Stimulated activated CD4-positive, alpha-beta T cell treated with anti-CD3 and anti-CD28 coated beads, Interleukin-1b, Interleukin-23, amount 100 ng/mL, for 4 hours (primary cell): ENCODE measurements at places on chromosomes 16 and 17.

GRCh38 chr17:2815781-2816185 lies 19.5 kb downstream of the RAP1GAP2 start:
- no peak for DNase-seq

DNA sequence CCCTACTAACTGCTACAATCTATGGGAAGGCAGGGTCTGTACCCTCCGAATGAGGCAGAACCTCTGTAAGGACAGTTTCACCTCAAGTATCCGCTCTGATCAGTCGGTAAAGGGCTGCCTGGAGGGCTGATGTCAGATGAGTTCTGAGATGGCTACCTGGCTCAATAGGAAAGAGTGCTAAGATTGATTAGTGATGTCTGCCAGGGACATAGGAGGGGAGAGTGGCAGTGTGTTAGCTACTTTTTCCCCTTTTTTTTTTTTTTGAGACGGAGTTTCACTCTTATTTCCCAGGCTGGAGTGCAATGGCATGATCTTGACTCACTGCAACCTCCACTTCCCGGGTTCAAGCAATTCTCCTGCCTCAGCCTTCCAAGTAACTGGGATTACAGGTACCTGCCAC lies 39.1 kb upstream of the CDC42EP4 start:
- DNase-seq = no peak

GRCh38 chr16:85027958-85028684 lies 526 bp downstream of the KIAA0513 start:
- no peak for DNase-seq

DNA sequence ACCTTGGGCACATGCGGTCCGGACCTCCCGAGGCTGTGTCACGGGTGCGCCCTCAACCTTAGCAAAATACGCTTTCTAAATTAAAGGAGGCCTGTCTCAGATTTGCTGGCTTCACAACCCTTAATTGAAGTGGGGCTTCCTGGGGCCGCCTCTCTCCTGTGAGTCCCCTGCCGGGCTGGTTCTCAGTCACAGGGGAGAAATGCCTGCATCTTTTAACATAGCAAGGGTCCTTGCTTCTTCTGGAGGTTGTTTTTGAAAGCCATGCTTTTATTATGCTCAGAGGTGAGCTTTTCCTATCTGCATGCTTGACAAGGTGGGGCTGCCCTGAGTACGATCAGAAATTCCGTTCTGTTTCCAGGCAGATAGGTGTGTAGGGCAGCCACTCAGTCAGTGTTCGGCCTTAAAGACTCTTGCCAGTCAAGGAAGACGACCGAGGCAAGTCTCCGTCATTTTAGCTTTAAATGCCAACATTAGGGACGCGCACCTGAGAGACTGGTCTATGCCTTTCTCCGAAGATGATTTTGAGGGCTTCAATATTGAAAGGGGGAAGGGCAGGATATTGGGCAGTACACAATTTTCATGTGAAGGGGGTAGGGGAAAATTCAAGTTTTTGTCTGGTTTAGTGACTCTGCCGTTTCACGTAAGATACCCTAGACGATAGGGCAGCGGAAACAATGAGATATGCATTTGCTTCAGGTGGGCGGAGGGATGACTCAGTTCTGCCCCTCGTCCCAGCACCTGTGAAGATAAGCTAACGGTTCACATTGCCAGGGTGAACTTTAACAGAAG lies 5.5 kb upstream of the SLC7A5 start:
- DNase-seq = peak; percentile 79

DNA sequence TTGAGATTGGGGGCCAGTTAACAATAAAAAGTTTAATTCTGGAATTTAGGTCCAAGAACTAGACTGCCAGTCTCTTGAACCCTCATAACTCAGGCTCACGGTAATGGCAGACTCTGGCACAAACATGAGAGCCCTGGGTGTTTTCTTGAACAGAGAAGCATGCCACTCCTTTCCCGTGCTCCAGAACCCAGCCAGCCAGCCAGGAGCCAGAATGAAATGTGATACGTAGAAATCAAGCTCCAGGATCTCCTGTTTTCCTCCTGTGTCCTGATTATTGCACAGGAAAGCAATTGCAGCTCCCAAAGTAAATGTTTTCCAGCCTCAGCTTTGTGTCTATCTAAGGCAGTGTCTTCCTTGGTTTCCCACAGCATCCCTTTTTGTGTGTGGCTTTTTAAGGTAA lies 46.2 kb upstream of the NOL11 start:
- no peak for DNase-seq

DNA sequence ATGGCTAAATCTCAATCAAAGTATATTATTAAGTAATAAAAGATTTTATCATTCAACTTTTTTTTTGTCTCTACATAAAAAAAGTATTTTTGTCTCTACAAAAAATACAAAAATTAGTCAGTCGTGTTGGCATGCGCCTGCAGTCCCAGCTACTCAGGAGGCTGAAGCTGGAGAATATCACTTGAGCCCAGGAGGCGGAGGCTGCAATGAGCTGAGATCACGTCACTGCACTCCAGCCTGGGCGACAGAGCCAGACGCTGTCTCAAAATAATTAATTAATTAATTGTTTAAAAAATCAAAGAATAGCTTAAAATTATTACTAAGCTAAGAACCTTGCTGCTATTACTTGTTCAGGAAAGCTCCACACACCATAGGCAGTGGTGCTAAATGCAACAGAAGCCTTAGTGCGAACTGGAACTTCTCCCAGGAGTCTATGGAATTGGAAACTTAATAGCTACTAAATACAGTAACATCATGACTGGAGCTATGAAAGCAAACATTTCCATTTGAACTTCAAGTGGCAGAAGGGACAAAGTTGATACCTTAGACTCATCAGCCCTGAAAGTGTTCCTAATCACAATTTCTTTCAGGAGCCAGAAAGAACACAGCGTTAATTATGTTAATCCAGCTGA lies 22.6 kb downstream of the ADCY9 start:
- DNase-seq = no peak

- DNase-seq = no peak
These were observed 694.4 kb downstream of the MAF start for GRCh38 chr16:78906135-78906534.

- DNase-seq = no peak
These were observed 16.4 kb downstream of the TNS4 start for GRCh38 chr17:40484973-40485530.

DNA sequence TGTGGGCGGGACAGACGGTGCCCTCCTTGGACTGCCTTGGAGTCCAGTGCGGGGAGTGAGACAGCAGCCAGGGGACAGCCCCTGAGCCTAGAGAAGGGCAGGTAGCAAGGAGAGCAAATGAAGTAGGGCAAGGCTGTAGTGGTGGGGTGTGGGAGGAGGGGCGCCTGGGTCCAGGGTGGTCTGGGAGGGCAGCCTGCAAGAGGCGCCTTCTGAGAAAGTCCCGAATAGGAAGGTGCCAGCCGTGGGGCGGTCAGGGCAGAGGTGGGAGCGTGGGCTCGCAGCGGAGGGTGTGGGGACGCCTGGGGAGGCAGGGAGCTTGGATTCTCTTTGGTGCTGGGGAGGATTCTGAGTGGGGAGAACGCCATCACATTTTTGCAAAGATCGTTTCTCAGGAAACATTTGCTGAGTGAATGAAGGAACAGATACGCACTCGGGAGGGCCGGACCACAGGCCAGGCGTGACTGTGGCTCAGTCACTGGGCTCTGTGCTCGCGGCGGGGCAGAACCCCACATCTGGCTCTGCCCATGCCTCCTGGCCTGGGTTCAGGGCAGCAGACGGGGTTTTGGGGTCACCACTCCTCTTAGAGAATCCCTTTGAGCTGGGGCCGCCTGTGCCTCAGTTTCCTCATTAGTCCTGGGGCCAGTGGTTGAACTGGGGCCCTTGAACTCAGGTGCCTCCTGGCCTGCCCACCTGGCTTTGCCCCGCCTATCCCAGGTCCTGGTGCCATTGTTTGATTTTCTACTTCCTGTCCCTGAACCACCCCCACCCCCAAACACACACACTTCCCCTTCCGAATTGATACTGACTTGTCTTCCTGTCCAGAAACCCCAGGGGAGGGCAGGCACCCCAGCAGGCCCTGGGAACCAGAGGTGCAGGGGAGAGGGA lies 4.2 kb downstream of the SNN start:
- DNase-seq = no peak

DNA sequence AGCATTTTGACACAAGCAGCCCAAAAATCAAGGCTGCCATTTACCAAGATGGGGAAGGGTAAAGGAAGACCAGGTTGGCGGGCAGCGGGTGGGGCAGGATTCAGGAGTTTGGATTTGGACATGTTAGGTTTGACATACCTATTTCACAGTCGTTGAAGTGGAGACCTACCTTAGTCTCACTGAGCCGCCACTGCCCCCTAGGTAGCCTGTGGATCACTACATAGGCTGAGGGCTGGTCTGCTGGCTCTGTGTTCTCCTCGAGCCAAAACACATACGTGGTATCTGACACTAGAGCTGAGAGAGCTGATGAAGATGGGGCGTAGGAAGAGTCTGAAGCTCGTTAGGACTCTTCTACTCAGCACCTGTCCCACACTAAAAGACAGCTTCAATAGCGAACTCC lies 115.1 kb downstream of the HIC1 start:
- peak; percentile 7 for DNase-seq

- no peak for DNase-seq
These were observed 33.0 kb downstream of the HAPSTR1 start for GRCh38 chr16:9124444-9124843.

- DNase-seq = no peak
These were observed 75.2 kb downstream of the N4BP1 start for GRCh38 chr16:48534601-48535340.

DNA sequence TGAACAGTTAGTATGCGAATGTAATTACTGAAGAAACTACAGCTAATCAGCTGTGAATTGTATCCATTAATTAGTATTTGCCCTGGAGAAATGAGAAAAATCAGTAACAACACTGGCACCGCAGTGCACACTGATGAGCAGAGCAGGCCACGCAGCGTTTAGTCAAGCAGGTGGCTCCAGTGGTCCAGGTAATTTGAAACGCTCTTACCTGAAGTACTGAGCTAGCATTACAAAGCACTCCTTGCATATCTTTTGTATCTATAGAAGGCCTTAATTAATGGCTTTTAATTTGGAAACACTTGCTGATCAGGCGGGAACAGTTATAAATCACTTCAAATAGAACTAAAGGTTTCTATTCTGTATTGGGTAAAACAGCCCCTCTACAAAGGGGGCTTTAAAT lies 76.4 kb downstream of the TOX3 start:
- no peak for DNase-seq

DNA sequence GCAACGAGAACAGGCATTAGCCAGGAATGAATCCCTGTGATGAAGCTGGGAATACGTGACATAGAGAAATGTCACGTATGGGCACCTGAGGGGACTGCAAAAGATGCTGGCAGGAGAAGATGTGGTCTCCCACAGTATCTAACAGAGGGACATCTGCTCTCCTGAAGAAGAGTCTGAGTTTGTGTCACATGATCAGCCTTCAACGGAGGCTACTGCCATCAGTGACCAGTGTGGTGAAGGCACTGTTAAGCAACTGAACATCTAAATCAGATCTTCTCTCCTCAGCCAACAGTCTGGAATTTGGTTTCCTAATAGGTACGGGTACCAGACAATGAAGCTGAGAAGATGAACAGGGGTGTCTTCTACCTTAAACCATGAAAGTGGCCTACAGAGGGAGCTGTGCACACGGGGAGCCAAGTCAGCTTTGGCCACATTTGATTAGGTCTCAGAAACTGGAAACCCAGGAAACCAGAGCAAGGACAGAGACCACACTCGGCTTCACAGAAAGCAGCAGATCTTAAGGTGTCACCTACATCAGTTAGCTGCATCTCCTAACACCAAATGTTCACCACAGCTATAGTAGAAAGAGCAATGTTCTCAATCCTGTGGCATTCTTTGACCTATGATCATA lies 41.8 kb downstream of the BRD7 start:
- DNase-seq = no peak

DNA sequence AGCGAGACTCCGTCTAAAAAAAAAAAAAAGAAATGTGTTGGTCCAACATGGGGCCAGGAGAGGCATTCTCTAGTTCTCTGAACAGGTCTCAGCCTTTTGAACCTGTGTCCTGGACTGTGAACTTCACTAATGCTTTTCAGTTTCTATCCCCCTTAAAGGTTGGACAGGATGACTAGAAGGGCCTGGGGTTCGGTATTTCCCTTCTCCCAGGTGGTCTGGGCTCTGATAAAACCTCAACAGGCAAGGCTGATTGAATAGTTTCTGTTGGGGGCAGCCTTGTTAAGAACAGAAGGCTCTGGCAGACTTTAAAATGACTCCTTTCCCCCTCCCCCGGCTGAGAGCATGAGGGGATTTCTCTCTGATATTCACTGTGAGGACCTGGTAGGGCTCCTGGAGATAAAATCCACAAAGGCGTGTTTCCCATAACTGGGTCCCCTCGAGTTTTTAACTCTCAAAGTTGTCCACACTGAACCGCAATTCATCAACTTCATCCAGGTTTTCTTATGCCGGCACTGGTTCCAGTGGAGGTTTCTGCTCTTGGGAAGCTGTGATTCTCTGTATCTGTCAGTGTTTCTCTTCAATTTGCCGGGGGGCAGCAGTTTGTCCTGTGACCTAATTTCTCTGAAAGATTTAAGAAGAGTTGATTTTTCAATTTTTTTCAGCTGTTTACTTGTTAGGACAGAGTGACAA lies 91.3 kb downstream of the METRNL start:
- DNase-seq = no peak

DNA sequence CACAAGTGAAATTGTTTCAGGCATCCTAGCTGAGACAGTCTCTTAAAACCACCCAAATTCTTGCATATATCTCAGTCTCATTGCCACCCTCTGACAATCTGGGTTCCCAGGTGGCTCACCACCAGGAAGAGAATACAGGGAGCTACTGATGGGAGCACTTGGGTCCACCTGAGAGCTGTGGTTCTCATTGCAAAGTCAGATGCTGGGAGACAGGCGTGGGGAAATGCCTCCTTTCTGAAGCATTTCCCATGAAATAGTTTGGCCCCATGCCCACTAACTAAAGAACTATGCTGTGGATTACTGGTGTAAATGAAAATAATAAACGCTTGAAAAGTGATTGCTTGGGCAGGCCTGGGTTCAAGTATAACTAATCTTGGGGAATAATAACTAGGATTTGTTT lies 70.3 kb downstream of the CMC2 start:
- DNase-seq = no peak

- DNase-seq = no peak
These were observed 39.3 kb downstream of the DHRS7B start for GRCh38 chr17:21165922-21166594.

- DNase-seq = peak; percentile 37
These were observed 14.8 kb downstream of the PDP2 start for GRCh38 chr16:66894948-66895688.

- no peak for DNase-seq
These were observed 1259.0 kb upstream of the GOT2 start for GRCh38 chr16:59993101-59993500.

GRCh38 chr17:67649891-67650290 lies 67.8 kb upstream of the NOL11 start:
- DNase-seq = no peak

GRCh38 chr16:12539185-12539929 lies 264.3 kb downstream of the CPPED1 start:
- no peak for DNase-seq
